Sigmoid colon (tissue), 7 donors: ENCODE measurements at places on chromosomes 2 and 18. TPM values are rescaled to one million over a fixed set of nuclear protein-coding genes. Genes with fewer than 3 reads are reported as not detected.

- H3K36me3 ChIP-seq, result no peaks in the 10 kb centered on the region
- H3K4me1 ChIP-seq, result no peaks in the 10 kb centered on the region
- H3K27me3 ChIP-seq, result no peaks in the 10 kb centered on the region
- no peak overlapping the region for H3K4me3 ChIP-seq
- no peak for DNase-seq
Measured at GRCh38 chr2:227534714-227535113, 62.8 kb downstream of the AGFG1 start.

Gene TUBB6
- total RNA-seq, result 445 TPM

Gene KCNIP3
- total RNA-seq, result 12.0 TPM

DNA sequence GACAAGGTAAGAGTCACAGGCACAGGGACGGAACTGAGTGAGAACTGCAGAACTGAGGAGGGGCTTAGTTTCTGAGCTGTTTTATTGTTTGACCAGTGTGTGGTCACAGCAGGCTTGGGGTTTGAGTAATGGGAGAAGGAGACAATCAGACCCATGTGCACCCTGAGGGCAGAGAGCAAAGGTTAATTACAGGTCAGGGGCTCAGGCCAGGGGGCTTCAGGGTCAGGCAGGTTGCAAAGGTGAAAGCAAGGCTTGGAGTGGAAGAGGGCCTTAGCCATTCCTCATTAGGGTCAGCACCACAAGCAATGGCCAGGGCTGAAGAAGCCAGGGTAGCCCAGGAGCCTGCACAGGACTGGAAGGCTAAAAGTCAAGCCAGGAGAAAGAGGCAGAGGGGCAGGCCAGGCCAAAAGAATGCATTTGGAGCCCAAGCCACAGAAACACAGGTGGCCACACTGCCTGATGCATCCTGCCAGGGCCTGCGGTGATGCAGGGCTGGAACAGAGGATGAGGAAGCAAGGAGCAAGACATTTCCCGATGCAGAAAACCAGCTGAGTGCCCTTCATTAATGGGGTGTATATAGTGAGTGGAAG lies 209.8 kb upstream of the GYPC start:
- DNase-seq, result no peak
- H3K36me3 ChIP-seq, result no peaks in the 10 kb centered on the region
- H3K4me3 ChIP-seq, result no peak overlapping the region
- H3K4me1 ChIP-seq, result no peaks in the 10 kb centered on the region
